NCI-H187 (cell line): ENCODE measurements at places on chromosomes 16 and 17.

- no peak for DNase-seq
These were observed 121.1 kb downstream of the SPACA3 start for GRCh38 chr17:33112763-33113162.

- no peak for DNase-seq
These were observed 20.2 kb upstream of the GUCY2D start for GRCh38 chr17:7982173-7982572.

DNA sequence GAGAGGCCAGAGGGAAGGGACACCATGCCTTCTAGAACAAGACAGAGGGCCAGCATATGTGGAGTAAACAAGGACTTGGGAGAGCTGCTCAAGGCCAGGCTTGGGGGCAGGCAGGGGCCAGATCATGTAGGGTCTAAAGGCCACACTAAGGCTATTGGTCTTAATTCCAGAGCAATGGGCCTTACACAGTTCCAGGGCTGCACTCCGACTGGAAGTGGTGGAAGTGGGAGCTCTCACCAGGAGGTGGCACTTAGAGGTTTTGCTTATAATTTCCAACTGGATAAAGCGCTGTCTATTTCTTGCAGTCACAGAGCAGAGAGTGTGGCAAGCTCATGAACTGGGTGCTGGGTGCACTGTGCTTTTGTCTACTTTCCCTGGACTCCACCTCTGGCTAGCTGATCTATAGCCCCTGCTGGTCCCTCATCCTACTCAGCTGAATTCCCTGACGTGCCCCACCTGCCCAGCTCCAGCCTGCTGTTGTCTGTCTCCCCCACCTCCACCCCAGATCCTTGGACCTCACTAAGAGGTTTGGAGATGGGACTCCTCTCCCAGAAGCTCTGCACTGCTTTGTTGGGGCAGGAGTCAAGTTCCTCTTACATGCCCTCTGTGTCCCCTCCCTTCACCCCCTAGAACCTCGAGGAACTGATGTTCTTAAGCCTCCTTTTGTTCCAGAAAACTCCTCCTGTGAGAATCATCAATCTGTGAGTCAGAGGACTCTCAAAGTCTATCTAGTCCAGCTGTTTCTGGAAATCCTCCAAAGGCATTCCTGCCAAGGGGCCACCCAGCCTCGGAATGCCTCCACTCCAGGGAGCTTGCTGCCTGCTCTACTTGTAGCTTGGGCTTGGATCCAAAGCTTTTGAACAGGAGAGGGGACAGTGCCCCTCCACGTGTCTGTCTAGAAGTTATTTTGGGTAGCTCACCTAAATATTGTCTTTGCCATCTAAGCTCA lies 48.1 kb upstream of the KSR1 start:
- no peak for DNase-seq

GRCh38 chr16:22214889-22215288 lies 8.8 kb downstream of the EEF2K start:
- DNase-seq: no peak

DNA sequence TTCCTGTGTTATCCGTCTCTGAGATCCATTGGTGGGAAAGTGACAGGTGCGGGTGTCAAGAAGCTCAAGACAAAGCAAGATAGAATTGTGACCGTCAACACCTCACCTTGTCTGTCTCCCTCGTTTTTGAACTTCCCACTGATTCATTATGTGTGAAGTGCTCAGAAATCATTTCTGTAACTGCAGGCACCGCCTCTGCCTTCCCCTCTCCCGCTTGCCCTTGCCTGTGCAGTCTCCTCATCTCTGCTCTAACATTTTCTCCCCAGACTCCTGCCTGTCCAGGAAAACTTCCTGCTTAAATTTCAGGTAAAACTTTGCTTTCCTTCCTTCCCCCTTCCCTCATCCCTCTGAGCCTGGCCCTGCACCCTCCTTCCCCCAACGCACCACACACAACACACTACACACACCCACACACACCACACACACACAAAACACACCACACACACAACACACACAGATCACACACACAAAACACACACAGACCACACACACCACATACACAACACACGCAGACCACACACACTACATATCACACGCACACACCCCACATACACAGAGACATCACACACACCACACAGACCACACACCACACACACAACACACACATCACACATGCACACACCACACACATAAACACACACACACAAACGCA lies 25.7 kb downstream of the CALB2 start:
- DNase-seq: no peak

GRCh38 chr17:65028545-65028843 lies 28.0 kb downstream of the GNA13 start:
- no peak for DNase-seq

- DNase-seq: no peak
These were observed 63.1 kb downstream of the STX8 start for GRCh38 chr17:9512323-9513168.

GRCh38 chr17:5610956-5611355 lies 26.6 kb upstream of the NLRP1 start:
- DNase-seq: no peak

GRCh38 chr16:65122724-65123395 lies 997 bp upstream of the CDH11 start:
- no peak for DNase-seq

- DNase-seq: no peak
These were observed 458 bp downstream of the GFOD2 start for GRCh38 chr16:67718668-67719047.
